Suprapubic skin (tissue), 4 donors: ENCODE measurements at places on chromosomes 4 and X. TPM values are rescaled to one million over a fixed set of nuclear protein-coding genes. Genes with fewer than 3 reads are reported as not detected.

GRCh38 chrX:56764975-56765791 lies 36.1 kb downstream of the NBDY start:
- peak; percentile 60 for DNase-seq
- no peak overlapping the region for H3K27ac ChIP-seq
- H3K36me3 ChIP-seq: no peaks in the 10 kb centered on the region
- H3K4me1 ChIP-seq: peaks cover 12% of the 10 kb centered on the region

- peaks cover 10% of the 10 kb centered on the region for H3K4me1 ChIP-seq
- no peak overlapping the region for H3K4me3 ChIP-seq
- no peak for DNase-seq
Measured at GRCh38 chr4:177293208-177294033, 16.3 kb upstream of the NEIL3 start.

GRCh38 chr4:93645120-93645519 lies 183.4 kb upstream of the ATOH1 start:
- no peak for DNase-seq
- no peak overlapping the region for H3K27ac ChIP-seq
- no peaks in the 10 kb centered on the region for H3K27me3 ChIP-seq
- H3K4me3 ChIP-seq: no peak overlapping the region

- DNase-seq: no peak
- H3K36me3 ChIP-seq: no peaks in the 10 kb centered on the region
- H3K4me1 ChIP-seq: peaks cover 26% of the 10 kb centered on the region
- H3K27me3 ChIP-seq: no peaks in the 10 kb centered on the region
- H3K4me3 ChIP-seq: no peak overlapping the region
Measured at GRCh38 chr4:84968925-84969324, 2.4 kb upstream of the WDFY3 start.

DNA sequence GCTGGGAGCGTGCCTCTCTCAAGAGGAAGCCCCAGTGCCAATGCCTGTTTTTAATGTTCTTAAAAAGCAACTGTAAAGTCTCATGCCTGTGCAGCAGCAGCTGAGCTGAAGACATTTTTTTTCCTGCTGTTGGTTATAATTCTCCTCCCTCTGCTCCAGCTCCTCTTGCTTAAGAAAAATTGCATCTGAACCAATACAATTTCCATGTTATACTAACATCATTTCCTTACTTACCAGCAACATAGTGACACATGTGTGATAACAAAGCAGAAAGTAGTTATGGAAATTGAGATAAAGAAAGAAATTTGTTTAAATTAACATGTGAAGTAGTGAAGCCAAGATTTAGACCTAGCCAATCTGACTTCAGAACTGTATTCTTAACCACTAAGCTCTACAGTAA lies 101.4 kb downstream of the TBC1D19 start:
- H3K4me1 ChIP-seq: no peaks in the 10 kb centered on the region
- H3K27me3 ChIP-seq: no peaks in the 10 kb centered on the region
- no peak overlapping the region for H3K27ac ChIP-seq
- H3K4me3 ChIP-seq: no peak overlapping the region
- H3K36me3 ChIP-seq: peaks cover 5% of the 10 kb centered on the region
- DNase-seq: no peak

DNA sequence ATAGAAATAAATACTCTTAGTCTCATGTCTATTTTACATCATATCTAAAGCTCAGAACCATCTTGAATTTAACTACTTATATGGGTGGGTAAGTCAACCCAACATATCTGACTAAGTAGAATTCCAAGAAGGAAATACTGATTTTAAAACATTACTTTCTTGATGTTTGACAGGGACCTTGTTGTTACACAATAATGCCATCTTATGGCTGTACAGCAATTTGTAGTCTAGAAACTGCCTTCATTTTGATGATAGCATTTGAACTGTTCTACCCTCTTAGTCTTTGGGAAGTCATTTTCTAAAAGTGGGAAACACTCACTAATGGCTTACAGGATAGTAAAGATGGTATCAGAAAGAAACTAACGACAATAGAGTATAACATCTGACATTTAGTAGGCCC lies 929.5 kb downstream of the DMD start:
- no peaks in the 10 kb centered on the region for H3K36me3 ChIP-seq
- H3K27me3 ChIP-seq: no peaks in the 10 kb centered on the region
- no peak overlapping the region for H3K27ac ChIP-seq
- no peaks in the 10 kb centered on the region for H3K4me1 ChIP-seq

Gene MAGEA2B
- not detected for total RNA-seq

DNA sequence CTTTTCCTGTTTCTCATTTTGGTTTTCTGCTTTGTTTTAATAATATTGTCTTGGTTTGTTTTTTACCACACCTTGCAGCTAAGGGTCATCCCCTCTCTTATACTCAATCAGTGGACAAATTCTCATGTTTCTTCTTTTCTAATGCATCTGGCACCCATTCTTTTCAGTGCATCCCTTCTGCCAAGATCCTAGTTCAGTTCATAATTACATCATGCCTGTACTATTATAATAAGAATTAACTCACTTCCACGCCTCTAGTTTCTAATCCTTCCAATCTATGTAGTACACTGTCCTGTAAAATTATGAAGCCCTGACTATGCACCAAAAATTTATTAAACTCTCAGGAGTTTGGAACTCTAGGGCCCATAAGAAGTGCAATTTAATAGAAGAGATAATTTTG lies 126.1 kb downstream of the FAT4 start:
- no peak for DNase-seq
- H3K4me1 ChIP-seq: no peaks in the 10 kb centered on the region
- no peak overlapping the region for H3K27ac ChIP-seq
- no peak overlapping the region for H3K4me3 ChIP-seq
- no peaks in the 10 kb centered on the region for H3K36me3 ChIP-seq
- no peaks in the 10 kb centered on the region for H3K27me3 ChIP-seq

DNA sequence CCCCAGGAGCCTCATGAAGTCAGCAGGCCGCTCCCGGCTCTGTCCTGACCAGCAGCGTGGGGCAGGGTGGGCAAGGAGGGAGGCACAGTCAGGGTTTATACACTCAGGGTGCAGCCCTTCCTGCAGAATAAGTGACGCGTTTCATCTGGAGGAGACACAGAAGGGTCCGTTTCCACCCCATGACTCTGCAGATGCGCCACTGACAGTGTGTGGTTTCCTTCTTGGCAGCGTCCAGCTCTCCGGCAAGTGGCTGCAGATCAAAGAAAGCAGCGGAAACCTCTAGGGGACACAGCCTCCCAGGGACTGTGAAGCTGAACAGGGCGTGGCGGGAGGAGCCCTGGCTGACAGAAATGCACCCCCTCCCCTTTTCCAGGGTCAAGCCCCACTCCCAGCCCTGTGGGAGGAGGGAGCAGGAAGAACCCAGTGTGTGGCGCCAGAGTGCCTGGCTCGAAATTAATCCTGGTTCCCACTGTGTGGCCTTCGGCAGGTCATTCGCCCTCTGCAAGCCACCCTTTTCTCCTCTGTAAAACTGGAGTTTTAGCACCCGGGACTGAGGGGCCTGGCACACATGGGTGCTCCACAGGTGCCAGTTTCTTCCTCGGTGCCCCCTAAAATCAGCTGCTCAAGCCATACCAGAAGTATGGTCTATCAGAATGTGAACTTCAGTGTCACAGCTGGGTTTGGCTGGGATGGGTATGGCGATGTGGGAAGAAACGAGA lies 17.3 kb upstream of the TBC1D14 start:
- H3K27ac ChIP-seq: peak overlapping the region; percentile 61
- no peaks in the 10 kb centered on the region for H3K27me3 ChIP-seq
- DNase-seq: no peak
- H3K4me3 ChIP-seq: peak overlapping the region; percentile 21
- H3K36me3 ChIP-seq: no peaks in the 10 kb centered on the region

DNA sequence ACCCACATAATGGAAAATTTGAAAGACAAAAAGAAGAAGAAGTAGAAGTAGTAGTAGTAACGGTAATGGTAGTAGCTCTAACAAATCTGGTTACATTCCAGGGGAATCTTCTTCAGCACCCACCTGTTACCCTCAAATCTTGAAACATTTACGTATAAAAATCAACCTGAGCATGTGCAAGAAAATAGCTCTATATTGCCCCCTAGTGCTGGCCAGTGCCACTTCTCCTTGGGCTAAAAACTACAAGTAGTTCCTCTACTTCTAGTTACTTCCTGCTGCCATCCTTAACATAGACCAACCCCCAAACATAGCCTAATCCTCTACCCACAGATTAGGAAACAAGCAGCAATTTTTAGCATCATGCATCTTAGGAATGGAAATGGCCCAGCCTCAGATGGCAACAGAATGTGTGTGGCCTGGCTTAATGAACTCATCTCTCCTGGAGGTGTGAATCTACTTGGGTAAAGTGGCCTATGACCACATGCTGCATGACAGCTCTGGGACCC lies 3.1 kb downstream of the PDGFC start:
- peaks cover 38% of the 10 kb centered on the region for H3K4me1 ChIP-seq
- DNase-seq: peak; percentile 77
- peak overlapping the region; percentile 88 for H3K4me3 ChIP-seq
- H3K27me3 ChIP-seq: no peaks in the 10 kb centered on the region
- no peaks in the 10 kb centered on the region for H3K36me3 ChIP-seq
- H3K27ac ChIP-seq: no peak overlapping the region

Gene ENPP6
- not detected for total RNA-seq

- DNase-seq: no peak
- no peaks in the 10 kb centered on the region for H3K36me3 ChIP-seq
- H3K4me3 ChIP-seq: no peak overlapping the region
- no peaks in the 10 kb centered on the region for H3K27me3 ChIP-seq
- H3K4me1 ChIP-seq: no peaks in the 10 kb centered on the region
Measured at GRCh38 chr4:182221987-182222386, 21.2 kb upstream of the TENM3 start.

Gene SEPTIN11
- total RNA-seq: 41.6 TPM

DNA sequence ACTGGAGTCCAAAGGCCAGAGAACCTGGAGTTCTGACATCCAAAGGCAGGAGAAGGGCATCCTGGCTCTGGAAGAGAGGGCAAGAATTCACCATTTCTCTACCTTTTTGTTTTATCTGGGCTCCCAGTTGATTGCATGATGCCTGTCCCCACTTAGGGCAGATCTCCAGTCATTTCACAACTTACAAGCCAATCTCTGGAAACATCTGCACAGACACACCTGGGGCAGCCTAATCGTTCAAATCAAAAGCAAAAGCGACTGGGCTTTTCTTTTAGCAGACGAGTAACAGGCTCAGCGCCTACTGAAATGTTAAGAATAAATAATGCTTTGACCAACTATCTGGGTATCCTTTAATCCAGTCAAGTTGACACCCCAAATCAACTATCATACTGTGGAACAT lies 136.0 kb upstream of the NPY2R start:
- no peak overlapping the region for H3K27ac ChIP-seq
- no peak overlapping the region for H3K4me3 ChIP-seq
- no peaks in the 10 kb centered on the region for H3K36me3 ChIP-seq
- H3K27me3 ChIP-seq: no peaks in the 10 kb centered on the region
- no peaks in the 10 kb centered on the region for H3K4me1 ChIP-seq

DNA sequence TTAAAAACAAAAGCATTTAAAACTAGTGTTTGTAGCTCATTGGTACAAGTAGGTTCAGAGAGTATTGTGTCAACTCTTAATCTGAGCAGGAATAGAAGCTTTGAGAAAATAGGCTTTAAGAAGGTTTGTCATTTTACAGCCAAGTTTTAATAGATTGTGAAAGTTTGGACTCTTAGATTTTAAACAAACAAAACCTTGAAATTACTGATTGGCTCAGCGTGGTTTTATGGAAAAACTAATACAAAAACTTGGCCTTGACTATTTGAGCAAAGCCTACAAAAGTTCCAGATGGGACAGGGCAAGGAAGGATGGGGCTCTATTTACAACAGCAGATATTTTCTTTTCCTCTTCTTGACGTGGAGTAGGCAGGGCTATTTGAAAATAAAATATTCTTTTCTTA lies 16.5 kb downstream of the ZFX start:
- no peaks in the 10 kb centered on the region for H3K27me3 ChIP-seq
- DNase-seq: no peak
- H3K36me3 ChIP-seq: no peaks in the 10 kb centered on the region
- no peak overlapping the region for H3K4me3 ChIP-seq

- H3K4me1 ChIP-seq: no peaks in the 10 kb centered on the region
- DNase-seq: no peak
- H3K27me3 ChIP-seq: no peaks in the 10 kb centered on the region
- H3K4me3 ChIP-seq: no peak overlapping the region
- no peak overlapping the region for H3K27ac ChIP-seq
Measured at GRCh38 chr4:71774136-71774535, 9.7 kb downstream of the GC start.

DNA sequence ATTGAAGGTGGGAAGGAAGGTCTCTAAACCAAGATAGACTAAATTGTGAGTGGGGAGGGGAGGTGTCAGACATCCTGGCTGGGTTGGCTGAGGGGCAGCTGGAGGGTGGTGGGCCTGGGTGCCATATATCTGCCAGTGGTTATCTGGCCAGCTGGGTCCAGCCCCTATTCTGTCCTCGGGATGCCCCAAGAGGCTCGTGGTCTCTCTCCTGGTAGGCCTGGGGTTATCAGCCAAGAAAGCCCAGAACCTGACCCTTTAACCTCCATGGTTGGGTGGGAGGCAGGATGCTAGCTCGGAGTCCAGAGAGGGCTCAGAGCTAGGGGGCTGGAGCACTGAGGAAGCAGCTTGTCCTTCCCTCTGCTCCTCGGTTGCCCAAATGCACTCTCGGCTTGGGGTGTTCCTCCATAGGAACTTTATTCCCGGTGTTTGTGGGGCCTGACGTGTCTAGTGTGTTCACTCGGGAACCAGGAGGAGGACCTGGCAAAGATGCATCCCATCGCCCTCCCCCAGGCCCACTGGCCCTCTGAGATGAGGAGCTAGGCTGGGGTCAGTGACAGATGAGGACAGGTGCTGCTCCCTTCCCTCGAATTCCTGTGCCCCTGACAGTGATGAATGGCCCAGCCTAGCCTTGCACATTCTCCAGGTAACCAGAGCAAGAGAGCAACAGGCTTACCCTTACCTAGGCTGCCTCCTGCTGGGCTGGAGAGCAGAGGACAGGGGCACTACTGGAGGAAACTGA lies 5.2 kb upstream of the EFNB1 start:
- H3K4me3 ChIP-seq: no peak overlapping the region
- no peak for DNase-seq
- H3K36me3 ChIP-seq: no peaks in the 10 kb centered on the region
- peaks cover 13% of the 10 kb centered on the region for H3K4me1 ChIP-seq
- H3K27ac ChIP-seq: no peak overlapping the region

Gene TASL
- total RNA-seq: not detected

GRCh38 chrX:28709421-28709820 lies 122.2 kb downstream of the IL1RAPL1 start:
- H3K4me3 ChIP-seq: no peak overlapping the region
- H3K4me1 ChIP-seq: no peaks in the 10 kb centered on the region
- no peaks in the 10 kb centered on the region for H3K27me3 ChIP-seq

Gene QRFPR
- total RNA-seq: not detected

DNA sequence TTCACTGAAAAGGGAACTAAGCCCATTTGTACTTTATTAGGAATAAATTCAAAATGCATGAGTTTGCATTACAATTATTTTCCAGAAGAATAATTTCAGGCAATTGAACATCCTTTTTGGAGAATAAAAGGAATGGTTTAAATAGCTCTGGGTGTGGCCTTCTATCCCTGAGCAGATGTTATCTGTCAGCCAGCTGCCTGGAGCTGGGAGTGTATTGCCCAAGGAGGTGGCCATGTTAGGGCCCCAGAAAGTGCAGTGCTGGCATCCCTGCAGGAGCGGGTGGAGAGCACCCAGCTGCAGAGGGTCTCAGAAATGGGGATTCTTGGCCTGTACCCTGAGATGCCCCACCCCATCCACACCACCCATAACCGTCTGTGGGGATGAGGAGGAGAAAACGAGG lies 21.6 kb upstream of the VEGFD start:
- no peaks in the 10 kb centered on the region for H3K36me3 ChIP-seq
- H3K4me1 ChIP-seq: peaks cover 8% of the 10 kb centered on the region
- no peak overlapping the region for H3K27ac ChIP-seq
- H3K4me3 ChIP-seq: no peak overlapping the region
